ENCODE measurements at places on chromosomes 3 and 15.
A peak's percentile ranks its signal among the peaks of the same experiment; 100 is the strongest.

- no peak for DNase-seq
These were observed 44.9 kb upstream of the SEC13 start for GRCh38 chr3:10365791-10366190.

GRCh38 chr3:139111392-139112229 lies 66.9 kb upstream of the PRR23C start:
- DNase-seq = peak; percentile 45

GRCh38 chr15:84992157-84992944 lies 10.7 kb downstream of the PDE8A start:
- DNase-seq = no peak

GRCh38 chr3:61354604-61355003 lies 103.4 kb upstream of the FHIT start:
- DNase-seq = no peak

GRCh38 chr15:92651877-92652575 lies 3.5 kb downstream of the FAM174B start:
- no peak for DNase-seq

DNA sequence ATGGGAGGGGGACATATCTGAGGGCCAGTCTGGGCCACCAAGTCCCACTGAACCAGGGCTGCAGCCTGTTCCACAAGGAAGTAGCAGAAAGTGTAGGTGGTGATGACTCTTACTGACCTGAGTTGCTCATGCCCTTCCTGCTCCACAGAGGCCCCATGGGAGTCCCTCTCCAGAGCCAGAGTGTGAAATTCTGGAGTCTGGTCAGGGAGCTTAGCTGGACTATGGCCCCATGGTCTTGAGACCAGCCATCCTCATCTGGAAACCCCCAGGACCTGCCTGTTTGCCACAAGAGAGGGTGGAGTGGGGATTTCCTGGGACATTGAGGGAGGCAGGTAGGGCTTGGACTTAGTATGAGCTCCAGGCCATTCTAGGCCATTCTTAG lies 3.0 kb downstream of the SPINT1 start:
- DNase-seq = no peak

All from left ventricle myocardium inferior (tissue), 1 donor.